RPMI7951 (cell line): ENCODE measurements at places on chromosomes 4 and X. TPM values are rescaled to one million over a fixed set of nuclear protein-coding genes. Genes with fewer than 3 reads are reported as not detected.

Gene TASL
- total RNA-seq, result not detected in 2 replicates

Gene FRMPD4
- total RNA-seq, result 0.24 and 0.39 TPM in 2 replicates

Gene TCEAL2
- total RNA-seq, result not detected in 2 replicates

DNA sequence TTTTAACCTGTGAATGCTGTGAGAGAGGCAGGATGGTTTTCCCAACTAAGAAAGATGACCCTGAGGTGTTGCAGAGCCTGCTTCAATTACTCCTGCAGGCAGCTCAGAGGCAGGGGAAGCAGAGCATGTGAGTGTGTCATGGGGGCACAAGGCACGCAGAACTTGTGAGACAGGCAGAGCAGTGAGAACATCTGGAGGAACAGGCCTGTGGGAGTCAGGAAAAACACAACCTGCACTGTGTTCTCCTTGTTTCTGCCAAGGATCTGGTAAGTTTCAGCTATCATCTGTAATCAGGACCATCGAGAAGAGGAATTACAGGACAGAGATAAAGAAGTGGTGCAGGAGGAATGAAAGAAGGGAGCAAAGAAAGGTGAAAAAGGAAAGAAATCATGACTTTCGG is 741.8 kb upstream of the INTU start:
- DNase-seq, result peak; percentile 10

- DNase-seq, result no peak
Measured at GRCh38 chr4:40122941-40123340, 66.3 kb downstream of the N4BP2 start.

- DNase-seq, result no peak
Measured at GRCh38 chrX:153593811-153594500, 5.0 kb downstream of the CCNQ start.

DNA sequence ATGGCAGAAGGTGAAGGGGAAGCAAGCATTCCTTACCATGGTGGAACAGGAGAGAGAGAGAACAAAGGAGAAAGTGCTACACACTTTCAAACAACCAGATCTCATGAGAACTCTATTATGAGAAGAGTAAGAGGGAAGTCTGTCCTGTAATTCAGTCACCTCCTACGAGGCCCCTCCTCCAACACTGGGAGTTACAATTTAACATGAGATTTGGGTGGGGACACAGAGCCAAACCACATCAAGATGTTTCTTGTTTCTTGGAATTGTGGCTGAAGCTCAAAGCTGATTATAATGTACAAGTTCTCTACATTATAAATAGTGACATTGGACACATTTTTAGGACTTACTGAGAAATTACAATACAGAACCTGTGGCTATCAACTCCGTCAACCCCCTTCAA is 29.5 kb upstream of the TAPT1 start:
- DNase-seq, result no peak

- no peak for DNase-seq
Measured at GRCh38 chr4:5930876-5931275, 38.0 kb upstream of the CRMP1 start.

Gene PRPS1
- total RNA-seq, result 38.3 and 41.8 TPM in 2 replicates

DNA sequence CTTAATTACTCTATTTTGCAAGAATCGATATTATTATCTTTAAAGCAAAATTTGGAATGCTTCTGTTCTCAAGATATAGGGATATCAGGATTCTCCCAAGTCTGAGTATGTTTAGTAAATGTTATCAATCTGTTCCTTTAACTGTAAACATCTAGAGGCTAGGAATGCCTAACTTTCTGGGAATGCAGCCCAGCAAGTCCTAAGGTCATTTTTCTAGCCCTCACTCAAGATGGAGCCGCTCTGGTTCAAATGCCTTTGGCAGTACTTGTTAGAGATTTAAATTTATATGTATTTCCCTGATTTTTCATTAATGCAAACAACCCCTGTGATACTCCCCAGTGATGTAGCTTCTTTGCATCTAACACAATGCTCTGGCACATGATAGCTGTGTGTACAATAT is 623.8 kb upstream of the LCORL start:
- DNase-seq, result no peak

- no peak for DNase-seq
Measured at GRCh38 chr4:116005806-116006088, 892.3 kb upstream of the NDST4 start.

DNA sequence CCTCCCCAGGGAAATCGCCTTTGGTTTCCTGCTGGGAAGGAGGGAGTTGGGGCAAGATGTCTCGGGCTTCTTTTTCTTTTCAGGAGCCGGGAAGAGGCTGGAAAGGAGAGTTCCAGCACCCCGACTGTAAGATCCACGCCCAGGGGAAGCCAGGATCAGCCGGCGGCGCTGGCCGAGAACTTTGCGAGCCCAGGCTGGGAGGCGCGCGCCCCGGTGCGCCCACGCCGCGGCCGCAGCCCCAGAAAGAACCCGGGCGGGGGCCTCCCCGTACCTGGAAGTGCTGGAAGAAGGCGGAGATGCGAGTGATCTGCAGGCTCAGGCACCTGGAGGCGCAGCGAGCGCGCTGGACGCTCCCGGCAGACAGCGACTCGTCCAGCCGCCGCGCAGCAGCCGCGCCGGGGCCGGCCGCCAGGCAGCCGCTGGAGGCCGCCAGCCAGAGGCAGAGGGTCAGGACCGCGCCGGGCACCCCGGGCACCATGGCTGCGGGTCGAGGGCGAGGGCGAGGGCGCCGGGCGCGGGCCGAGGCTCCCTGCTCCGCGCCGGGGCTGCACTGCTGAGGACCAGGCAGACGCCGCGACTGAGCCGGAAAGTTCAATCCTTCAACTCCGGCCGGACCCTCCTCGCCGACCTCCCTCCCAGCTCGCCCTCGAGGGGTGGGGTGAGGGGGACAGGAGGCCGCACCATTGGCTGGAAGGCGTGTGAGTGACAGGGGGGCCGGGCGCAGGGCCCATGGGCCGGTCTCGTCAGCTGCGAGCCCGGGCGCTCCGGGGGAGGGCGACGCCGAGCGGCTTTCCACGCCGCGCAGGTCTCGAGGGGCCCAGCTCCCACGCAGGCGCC is at the start of gene ANOS1:
ANOS1 (minus strand) TSS at position 579 of the 837 bp plus-strand sequence; CDS start at position 478, 101 bp downstream.
- no peak for DNase-seq

DNA sequence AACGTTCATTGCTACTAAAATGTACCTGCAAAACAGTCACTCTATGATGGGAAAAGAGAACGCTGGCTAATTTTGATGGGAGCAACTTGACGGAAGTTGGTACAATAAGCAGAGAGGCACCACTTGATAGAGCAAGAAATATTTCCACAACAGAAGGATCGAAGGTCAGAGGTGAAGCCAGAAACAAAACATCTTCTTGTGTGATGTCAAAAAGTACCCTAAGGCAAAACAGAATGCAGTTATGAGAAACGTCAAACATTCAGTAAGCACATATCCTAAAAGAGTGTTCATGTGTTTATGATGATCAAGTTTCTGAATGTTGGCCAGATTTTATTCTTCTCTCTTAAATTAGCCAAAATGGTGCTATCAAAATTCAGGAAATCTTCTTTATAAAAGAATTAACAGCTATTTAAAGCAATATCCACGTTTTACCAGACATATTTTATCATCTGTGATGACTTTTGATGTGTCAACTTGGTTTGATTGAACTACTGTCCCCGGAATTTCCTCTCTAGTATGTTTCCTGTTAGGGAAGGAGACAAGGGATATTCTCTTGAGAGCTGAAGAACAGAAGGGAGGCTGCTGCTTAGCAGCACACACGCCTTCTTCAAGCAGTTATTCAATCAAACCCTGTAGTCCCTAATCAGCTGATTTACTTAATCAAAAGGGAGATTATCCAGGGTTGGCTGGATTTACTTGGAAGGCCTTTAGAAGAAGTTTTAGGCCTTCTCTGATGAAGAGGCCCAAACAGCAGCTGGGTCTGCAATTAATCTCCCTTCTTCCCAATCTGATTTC is 15.7 kb downstream of the AASDH start:
- no peak for DNase-seq

DNA sequence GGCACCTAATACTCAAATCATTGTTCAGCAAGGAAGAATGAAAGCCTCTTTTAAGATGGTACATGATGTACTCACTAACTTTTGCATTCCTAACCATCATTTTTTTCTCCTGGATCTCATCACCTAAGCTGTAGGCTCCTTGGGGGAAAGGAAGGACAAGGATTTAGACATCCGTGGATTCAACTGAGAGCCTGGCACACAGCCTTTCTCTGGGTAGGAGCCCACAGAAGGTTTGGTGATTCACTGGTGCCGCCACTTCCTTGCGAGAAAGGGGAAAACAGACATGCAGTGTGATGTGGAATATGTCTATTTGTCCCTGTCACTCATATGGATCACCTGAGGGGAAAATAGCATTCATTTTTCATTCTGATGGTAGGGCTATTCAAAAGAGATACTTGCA is 147.3 kb downstream of the PCDH7 start:
- DNase-seq, result no peak

Gene ETDC
- not detected in 2 replicates for total RNA-seq

DNA sequence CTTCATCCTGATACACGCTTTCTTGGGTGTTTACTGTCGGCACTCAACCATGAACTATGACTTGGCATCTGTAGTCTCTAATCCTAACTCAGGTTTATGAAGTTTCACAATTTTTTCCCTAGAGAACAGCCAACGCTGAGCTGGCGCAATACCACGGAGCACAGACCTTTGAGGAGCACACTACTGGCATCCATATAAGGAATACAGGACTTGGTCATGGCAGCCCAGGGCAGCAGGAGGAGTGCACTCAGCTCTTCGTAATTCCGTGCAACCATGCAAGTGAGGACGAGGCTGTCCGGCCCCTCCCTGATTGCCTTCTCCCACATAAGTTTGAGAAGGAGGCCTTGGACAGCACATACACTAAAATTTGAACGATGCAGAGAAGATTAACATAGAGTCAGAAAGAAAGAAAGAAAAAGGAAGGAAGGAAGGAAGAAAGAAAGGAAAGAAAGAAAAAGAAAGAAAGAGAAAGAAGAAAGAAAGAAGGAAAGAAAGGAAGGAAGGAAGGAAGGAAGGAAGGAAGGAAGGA is 41.0 kb upstream of the PDLIM5 start:
- peak; percentile 77 for DNase-seq

DNA sequence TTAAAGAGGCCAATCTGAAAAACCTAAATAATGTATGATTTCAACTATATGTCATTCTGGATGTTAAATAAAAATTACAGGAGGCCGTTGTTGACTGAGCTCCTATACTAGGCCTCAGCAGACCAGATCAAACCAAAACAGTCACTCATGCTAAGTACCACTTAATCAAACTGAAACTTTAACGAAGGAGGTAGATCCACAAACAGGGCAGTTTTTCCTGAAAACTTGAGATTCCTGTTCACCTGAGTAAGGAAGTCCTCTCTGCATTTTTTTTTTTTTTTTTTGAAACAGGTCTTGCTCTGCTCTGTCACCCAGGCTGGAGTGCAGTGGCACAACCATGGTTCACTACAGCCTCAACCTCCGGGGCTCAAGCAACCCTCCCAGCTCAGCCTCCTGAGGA is 27.7 kb downstream of the MANBA start:
- DNase-seq, result no peak

Gene ZC4H2
- total RNA-seq, result 14.2 and 21.3 TPM in 2 replicates

DNA sequence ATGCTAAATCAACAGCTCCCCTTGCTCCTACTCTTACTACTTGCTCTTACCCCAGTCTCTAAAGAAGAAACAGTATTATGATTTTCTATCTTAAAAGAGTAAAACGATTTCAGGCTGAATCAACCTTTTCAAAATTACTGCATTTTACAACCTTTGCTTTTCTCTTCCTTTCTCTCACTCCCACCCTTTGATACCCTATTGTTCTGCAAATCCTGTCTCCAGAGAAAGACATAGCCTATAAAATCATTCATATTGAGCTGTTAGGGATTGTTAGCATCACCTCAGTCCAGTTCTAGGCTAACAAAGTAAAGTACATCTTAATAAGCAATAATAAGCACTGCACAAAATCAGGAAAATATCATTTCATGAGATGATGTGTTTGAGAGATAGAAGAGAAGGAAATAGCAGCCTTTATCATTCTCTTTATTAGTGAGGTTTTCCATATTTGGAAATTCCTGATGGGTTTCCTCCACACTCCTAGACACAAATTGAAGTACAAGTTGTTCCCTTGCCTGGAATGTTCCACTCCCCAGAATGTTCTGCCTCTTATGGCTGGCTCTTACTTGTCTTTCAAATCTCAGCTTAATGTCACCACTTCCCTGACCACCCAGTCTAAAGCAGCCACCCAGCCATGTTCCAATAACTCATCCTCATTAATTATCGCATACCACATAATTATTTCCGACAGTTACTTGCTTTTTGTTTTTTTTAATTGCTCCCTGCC is 219.7 kb downstream of the PALLD start:
- no peak for DNase-seq

DNA sequence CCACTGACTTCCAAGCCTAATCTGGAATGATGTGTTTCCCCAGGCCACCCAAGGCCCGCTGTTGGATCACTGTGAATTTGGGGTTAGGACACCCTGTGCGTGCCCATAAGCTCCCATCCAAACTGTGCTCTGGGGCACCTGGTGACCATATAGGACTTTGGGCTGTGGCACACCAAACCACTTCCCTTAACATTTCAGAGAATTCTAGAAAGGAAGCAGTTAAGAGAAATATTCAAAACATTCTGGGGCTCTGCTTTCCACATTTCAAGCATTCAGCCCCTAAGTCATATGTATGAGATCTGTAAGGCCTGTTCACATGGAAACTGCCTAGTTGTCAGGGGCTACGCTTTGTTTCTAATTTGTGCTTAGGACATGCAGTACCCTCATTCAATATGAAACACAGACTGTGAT is 14.4 kb downstream of the VGLL1 start:
- no peak for DNase-seq

DNA sequence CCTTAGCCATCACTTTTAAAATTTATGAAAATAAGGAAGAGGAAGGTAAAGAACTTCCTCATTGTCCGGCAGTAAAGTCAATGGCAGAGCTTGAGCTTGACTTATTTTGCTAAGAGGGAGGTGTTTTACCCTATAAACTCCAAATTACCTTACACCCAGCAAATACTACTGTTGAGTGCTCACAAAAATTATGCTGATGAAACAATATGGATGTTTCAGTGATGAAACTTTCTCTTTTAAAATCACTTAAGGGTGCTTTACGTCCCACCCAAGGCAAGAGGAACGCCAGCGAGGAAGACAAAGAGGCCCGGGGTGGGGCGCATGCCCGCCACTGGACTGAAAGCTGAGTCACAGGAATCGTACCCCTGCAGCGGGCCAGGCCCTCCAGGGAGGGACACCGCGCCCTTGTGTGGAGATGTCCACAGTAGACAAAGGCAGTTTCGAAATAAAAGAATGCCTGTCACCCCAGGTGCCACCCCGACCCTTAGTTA is 560 bp upstream of the TMSB4X start:
- DNase-seq, result no peak

DNA sequence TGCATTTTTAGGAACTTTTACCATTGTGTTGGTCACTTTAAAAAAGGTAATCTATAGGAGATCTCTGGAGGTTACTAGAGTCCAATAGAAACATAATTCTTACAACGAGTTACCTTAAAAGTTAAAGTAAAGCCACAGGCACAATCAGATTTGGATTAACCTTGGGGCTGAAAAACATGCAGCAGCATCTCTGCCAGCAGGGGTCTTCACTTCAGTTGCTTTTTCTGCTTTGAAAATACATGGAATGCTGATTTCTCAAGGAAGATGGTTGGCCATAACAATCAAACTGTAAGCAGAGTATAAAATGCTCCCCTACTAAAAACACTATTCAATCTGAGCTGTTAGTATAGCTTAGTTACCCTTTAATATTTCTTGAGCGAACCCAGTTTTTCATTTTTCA is 1072.3 kb upstream of the PCDH10 start:
- DNase-seq, result no peak

Gene TMEM47
- total RNA-seq, result 19.6 and 23.9 TPM in 2 replicates
